SK-N-SH (cell line): ENCODE measurements at places on chromosomes 7 and 10. TPM values are rescaled to one million over a fixed set of nuclear protein-coding genes. Genes with fewer than 3 reads are reported as not detected.
A peak's percentile ranks its signal among the peaks of the same experiment; 100 is the strongest.

The OPALIN gene
- polyA plus RNA-seq, result not detected in 2 replicates

The COL28A1 gene
- 0.08 TPM in 1 of 2 replicates, not detected in the other for polyA plus RNA-seq

DNA sequence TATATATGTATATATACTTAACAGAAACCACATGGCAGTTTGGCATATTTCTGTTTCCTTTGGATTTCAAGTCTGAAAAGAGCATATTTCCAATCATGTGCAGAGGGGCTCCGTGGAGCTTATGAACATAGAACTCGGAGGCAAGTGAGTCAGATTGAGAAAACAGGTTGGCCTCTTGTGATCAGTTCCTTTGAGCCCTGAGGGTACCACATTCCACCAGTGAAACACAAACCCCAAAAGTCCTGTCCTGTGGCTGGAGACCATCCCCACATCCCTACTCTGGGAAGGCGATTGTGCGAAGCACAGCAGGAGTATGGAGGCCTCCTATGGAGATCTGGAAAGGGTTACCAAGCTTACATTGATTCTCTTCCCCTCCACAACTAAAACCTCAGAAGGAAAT is 196.7 kb upstream of the TMEM72 start:
- H3K27ac ChIP-seq, result no peak overlapping the region
- DNase-seq, result no peak
- no peaks in the 10 kb centered on the region for H3K27me3 ChIP-seq
- no peak overlapping the region for H3K4me3 ChIP-seq
- no peaks in the 10 kb centered on the region for H3K36me3 ChIP-seq

DNA sequence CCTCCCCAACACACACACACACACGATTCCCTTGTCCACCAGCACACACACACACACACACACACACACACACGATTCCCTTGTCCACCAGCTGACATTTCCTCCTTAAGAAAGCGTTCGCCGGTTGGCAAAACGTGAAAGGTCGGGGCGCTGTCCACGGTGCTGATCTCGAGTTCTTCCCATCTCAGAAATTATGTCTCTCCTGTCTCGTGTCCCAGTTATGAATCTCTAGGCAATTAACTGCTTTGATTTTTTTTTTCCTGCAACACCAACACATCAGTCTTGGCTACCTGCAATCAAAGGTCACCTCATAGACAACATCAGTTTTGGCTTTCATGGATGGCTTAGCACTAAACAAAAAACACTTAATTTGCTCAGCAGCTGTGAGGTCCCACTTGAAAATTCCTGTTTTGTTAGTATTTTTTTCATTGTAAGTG is 1.9 kb downstream of the INA start:
- DNase-seq, result no peak
- no peak overlapping the region for H3K4me3 ChIP-seq
- peaks cover 22% of the 10 kb centered on the region for H3K4me1 ChIP-seq
- H3K27me3 ChIP-seq, result peaks cover 6% of the 10 kb centered on the region; the same call in 1 of the 2 replicates

DNA sequence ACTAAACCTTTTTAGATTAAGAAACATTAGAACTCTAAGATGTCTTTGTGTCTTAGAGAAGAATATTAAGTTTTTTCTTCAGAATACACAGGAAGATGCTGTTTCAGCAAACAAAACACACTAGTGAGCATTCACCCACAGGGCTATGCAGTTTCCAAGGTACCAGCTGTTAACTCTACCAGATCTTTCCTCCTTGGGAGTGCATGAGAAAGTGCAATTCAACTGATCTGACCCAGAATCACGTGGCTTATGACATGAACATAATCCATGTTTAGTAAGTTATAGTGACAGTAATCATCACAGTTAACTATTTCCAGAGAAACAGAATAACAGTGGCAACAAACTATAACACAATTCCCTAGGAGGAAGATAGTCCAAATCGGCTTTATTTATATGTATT is 270.7 kb downstream of the CACNA2D1 start:
- H3K27me3 ChIP-seq, result no peaks in the 10 kb centered on the region
- no peak overlapping the region for H3K27ac ChIP-seq
- no peak for DNase-seq
- H3K36me3 ChIP-seq, result no peaks in the 10 kb centered on the region
- no peak overlapping the region for H3K4me3 ChIP-seq
- H3K4me1 ChIP-seq, result no peaks in the 10 kb centered on the region

GRCh38 chr10:130817046-130817624 is 494.4 kb downstream of the TCERG1L start:
- H3K27ac ChIP-seq, result no peak overlapping the region
- H3K36me3 ChIP-seq, result no peaks in the 10 kb centered on the region
- no peaks in the 10 kb centered on the region for H3K4me1 ChIP-seq
- DNase-seq, result no peak
- no peaks in the 10 kb centered on the region for H3K27me3 ChIP-seq
- H3K4me3 ChIP-seq, result no peak overlapping the region

DNA sequence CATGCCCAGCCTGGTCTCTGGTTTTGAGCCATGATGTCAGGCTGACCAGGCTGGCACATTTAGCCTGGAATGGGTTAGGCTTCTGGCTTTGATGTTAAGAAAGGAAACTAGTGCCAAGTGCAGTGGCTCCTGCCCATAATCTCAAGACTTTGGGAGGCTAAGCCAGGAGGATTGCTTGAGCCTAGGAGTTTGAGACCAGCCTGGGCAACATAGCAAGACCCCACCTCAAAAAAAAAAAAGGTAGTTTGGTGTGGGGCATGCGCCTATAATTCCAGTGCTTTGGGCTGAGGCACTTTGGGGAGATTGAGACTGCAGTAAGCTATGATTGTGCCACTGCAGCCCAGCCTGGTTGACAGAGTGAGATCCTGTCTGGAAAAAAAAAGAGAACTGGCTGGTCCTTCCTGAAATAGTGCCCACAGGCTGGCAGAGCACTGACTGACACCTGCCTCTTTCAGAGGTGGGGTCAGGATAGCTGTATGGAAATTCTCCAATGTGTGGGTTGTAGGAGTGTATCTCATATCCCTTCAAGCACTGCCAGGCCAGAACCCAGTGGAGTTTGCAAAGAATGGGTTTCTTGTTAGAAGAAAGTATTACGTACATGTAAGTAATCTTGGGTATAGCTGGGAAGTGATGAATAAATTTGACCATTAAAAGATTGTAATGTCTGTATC is 61.3 kb downstream of the KAT6B start:
- H3K36me3 ChIP-seq, result no peaks in the 10 kb centered on the region
- H3K27me3 ChIP-seq, result no peaks in the 10 kb centered on the region
- no peak overlapping the region for H3K4me3 ChIP-seq
- H3K27ac ChIP-seq, result no peak overlapping the region
- H3K4me1 ChIP-seq, result peaks cover 10% of the 10 kb centered on the region

DNA sequence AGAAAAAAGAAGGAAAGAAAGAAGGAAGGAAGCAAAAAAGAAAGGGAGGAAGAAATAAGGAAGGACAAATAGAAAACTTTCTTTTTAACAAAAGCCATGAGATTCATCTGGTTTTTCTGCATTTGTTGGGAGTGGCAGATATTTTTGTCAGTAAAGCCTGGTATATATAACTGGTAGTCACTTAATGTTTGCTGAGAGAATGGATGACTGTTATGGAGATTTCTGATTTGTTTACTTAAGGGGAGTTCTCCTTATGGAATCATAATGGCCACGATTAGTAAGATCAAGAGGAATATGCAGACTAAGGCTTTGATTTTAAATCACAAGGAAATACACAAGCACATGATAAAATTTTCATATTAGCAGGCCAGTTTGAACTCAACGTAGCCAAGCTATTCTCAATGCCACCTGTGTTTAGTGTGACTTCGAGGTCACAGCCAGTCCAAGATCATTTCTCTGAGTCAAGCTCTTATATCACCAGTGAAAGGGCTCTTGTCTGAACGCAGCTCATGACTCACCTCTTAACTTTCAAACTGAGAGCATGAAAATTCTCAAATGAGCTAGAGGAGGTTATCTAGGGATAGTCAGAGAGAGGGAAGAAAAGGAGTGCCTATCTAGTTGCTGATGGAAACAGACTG is 445.1 kb upstream of the ZMIZ1 start:
- no peaks in the 10 kb centered on the region for H3K27me3 ChIP-seq
- no peaks in the 10 kb centered on the region for H3K36me3 ChIP-seq
- no peak overlapping the region for H3K4me3 ChIP-seq
- DNase-seq, result no peak
- peak overlapping the region; percentile 91 for H3K27ac ChIP-seq

GRCh38 chr7:128032605-128033235 is 1.5 kb upstream of the LRRC4 start:
- H3K36me3 ChIP-seq, result no peaks in the 10 kb centered on the region
- H3K27ac ChIP-seq, result no peak overlapping the region
- H3K4me1 ChIP-seq, result no peaks in the 10 kb centered on the region
- peak overlapping the region; percentile 62 for H3K4me3 ChIP-seq
- no peak for DNase-seq

- H3K27ac ChIP-seq, result no peak overlapping the region
- H3K4me1 ChIP-seq, result no peaks in the 10 kb centered on the region
- no peak overlapping the region for H3K4me3 ChIP-seq
- H3K27me3 ChIP-seq, result no peaks in the 10 kb centered on the region
- DNase-seq, result peak; percentile 42
- H3K36me3 ChIP-seq, result no peaks in the 10 kb centered on the region
Measured at GRCh38 chr10:84008878-84009277, 130.4 kb upstream of the GHITM start.

DNA sequence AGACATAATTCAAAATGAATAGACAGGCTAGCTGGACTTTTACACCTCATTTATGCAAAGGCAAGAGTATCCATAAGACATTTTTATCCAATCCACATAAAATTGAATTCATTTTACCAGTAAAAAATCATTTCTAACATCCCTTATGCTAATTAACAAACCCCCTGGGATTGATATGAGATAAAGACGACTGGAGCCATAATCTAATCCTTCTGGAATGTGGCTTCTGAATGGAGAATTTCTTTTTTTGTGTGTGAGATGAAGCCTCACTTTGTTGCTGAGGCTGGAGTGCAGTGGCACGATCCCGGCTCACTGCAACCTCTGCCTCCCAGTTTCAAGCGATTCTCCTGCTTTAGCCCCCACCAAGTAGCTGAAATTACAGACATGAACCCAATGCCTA is 90.4 kb downstream of the AKR1D1 start:
- H3K27me3 ChIP-seq, result no peaks in the 10 kb centered on the region
- no peaks in the 10 kb centered on the region for H3K36me3 ChIP-seq
- no peak overlapping the region for H3K27ac ChIP-seq
- H3K4me3 ChIP-seq, result no peak overlapping the region
- H3K4me1 ChIP-seq, result peaks cover 4% of the 10 kb centered on the region

- H3K27me3 ChIP-seq, result no peaks in the 10 kb centered on the region
- H3K27ac ChIP-seq, result peak overlapping the region; percentile 88
- no peak overlapping the region for H3K4me3 ChIP-seq
- H3K36me3 ChIP-seq, result no peaks in the 10 kb centered on the region
- H3K4me1 ChIP-seq, result peaks cover 32% of the 10 kb centered on the region
- no peak for DNase-seq
Measured at GRCh38 chr7:46933596-46933995, 648.3 kb downstream of the TNS3 start.
